ENCODE measurements at places on chromosomes 2 and 18. TPM values are rescaled to one million over a fixed set of nuclear protein-coding genes. Genes with fewer than 3 reads are reported as not detected.

DNA sequence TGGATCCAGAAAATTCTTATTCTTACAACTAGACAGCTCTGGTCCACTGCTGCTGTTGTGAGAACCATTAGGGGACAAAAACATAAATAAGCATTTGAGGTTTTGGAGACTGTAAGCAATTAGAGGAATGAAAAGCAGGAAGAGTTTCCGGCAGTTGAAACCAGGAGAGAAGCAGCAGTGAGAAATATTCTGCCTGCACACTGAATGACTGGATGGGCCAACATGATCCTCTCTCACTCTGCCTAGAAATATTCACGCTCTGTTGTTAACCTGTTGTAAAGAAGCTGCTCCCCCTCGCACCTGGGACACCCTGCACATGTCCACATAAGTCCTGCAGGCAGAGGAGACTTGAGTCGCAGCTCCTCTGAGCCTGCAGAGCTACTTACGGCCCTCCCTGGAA is 60.4 kb upstream of the RNF152 start:
- no peak for DNase-seq

DNA sequence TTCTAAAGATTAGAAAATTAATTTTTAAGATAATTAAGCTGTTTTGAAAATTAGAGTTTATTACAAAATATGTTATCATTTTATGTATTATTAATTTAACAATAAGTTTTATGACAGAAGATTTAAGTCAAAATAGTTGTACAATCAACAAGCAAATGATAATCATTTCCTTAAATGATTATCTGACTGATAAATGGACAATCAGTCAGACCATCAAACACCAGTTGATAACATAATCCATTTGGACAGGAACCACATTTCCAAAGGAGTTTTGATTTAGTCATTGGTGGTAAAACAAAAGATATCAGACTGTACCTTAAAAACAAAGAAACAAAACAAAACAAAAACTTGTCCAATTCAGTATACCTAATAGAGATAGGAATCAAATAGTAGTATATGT is 1.9 kb downstream of the TFPI start:
- DNase-seq = no peak

DNA sequence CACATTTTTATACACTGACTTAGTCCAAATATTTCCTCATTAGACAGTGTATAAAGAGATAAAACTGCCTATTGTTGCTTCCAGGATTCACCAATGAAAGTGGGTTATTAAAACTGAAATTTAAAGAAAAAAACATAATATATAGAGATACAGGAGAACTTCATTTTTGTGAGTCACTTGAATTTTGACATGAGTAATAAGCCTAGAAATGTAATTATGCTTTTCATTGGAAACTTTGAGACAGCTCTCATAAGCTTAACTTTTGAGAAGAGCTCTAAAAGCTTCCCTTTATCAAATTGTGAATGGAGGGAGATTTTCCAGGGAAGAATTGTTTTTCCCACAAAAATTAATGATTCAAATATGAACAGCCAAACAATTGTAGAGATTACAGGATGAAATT is 14.1 kb downstream of the DYNC2LI1 start:
- DNase-seq = no peak

GRCh38 chr2:36381993-36382392 is 26.4 kb downstream of the CRIM1 start:
- DNase-seq = no peak

The REG3G gene
- not detected for total RNA-seq

DNA sequence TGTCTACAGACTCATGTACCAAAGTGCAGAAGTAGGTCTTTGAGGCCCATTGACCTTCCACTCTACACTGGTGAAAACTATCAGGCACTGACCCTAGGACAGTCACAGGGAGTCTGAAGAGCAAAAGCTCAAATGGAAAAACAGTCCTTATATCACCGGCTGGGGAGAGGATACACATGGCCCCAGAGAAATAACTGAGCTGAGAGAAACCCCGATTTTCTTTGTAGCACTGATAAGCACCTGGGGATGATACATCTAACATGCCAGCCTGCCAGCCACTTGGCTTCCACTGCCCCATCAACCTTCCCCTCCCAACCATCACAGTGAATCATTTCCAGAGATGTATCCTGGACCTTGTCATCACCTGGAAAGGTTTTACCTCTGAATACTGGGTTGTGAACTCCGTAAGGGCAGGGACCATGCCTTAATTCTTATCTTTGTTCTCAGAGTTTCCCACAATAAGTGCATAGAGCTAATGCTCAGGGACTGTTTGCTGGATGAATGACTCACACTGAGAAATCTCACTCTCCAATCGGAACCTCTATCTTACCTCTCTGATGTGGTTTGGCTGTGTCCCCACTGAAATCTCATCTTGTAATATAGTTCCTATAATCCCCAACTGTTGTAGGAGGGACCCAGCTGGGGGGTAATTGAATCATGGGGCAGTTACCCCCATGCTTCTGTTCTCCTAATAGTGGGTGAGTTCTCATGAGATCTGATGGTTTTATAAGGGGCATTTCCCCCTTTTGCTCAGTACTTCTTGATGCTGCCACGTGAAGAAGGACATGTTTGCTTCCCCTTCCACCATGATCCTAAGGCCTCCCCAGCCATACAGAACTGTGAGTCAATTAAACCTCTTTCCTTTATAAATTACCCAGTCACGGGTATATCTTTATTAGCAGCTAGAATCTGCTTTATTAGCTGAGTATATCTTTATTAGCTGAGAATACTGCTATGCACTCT is 37.1 kb downstream of the EVA1A start:
- peak; percentile 23 for DNase-seq

The COA5 gene
- 42.9 TPM for total RNA-seq

The FEV gene
- total RNA-seq = not detected

- DNase-seq = no peak
Measured at GRCh38 chr2:177460973-177461585, 68.5 kb downstream of the AGPS start.

- DNase-seq = no peak
Measured at GRCh38 chr2:239735131-239735828, 289.9 kb downstream of the NDUFA10 start.

DNA sequence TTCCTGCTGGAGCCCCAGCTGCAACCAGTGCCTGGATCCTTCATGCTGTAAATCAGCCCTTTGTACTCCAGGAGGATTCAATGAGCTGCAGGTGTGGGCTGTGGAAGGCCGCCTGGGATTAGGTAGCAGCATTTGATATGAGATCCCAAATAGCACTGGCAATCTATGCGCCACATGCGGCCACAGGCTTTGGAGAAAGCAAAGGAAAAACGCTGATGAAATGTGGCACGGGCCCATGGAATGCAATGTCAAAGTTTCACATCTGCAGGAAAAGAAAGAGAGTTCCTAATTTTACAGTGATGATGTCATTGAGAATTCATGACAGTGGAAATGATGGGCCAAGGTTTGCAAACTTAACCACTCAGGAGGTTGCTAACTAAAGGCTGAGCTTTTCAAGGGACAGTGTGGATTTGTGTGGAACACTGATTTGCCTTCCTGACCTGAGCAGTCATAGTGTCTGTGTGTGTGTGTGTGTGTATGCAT is 216.4 kb upstream of the OSR1 start:
- peak; percentile 70 for DNase-seq

DNA sequence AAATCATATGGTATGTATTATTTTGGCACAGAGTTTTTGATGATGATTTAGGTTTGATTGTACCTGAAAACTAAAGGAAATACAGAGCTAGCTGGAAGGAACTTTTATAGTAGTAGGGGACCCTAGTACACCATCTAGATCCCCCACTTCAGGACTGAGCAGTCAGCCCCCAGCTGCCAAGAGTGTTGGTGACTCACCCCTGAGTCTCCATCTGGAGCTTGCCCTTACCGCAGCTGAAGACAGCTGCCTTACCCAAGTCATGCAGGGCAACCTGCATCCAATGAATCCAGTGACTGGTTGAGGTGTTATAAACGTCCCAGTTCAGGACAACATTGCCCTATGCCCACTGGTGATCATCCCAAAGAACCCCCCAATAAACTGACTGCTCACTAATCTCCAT is 15.3 kb downstream of the PMS1 start:
- peak; percentile 81 for DNase-seq

The EML6 gene
- not detected for total RNA-seq

DNA sequence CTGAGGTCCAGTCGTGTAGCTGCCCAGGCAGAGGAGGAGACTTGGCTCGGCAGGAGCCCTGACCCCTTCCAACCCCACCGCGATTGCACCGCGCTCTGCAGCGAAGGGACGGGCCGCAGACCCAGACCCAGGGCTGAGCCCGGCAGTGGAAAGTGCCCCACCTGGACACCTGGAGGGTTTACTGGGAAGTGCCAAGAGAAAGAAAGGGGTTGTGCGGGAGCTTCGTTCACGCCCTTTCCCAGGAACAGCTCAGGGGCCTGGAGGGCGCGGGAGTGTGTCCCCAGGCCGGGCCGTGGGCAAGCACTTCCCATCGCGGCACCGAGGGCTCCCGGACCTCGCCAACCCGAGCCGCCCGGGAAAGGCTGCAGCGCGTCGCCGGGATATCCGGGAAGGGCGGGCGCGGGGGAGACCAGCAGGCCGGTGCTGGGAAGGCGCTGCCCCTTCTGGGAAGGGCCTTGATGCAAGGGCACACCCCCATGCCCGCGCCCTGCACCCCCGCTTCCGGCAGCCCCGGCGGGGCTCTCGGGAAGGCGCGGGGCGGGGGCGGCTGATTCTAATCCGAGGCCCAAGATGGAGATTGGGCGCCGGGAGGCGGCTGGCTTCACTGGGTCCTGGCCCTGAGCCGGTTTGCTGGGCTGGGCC is 36.1 kb upstream of the MRPL33 start:
- peak; percentile 94 for DNase-seq

The ZSWIM2 gene
- not detected for total RNA-seq

GRCh38 chr2:107801498-107801897 is 25.2 kb upstream of the RGPD4 start:
- DNase-seq = peak; percentile 7

DNA sequence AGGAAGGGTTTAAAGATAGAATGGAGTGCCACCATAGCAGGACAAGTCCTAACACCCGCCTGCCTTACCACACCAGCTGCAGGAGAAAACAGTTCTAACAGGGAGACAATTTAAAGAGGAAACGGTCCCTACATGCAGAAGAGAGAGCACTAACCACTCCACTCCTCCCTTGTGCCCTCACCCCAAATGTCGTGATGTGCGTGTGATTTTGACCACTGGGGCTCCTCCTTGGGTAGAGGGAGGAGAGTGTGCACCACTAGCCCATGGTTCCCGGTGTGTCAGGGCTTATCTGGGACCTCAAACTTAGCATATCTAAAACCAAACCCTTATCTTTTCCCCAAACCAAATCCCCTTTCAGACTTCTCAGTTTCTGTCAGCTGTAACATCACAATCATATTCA is 105.5 kb upstream of the CCDC68 start:
- no peak for DNase-seq

All from MG63 (cell line).